Bladder microvascular endothelial cell (primary cell): ENCODE measurements at places on chromosomes 4 and X. TPM values are rescaled to one million over a fixed set of nuclear protein-coding genes. Genes with fewer than 3 reads are reported as not detected.

P2RY10 gene
- not detected in 2 replicates for total RNA-seq

CCNI gene
- 62.0 and 161 TPM in 2 replicates for total RNA-seq

ARAP2 gene
- total RNA-seq: 1.1 and 1.2 TPM in 2 replicates

AVPR2 gene
- 1.4 and 1.9 TPM in 2 replicates for total RNA-seq

SFRP2 gene
- total RNA-seq: under 0.01 TPM in 1 of 2 replicates, not detected in the other

CT55 gene
- not detected in 2 replicates for total RNA-seq

CENPI gene
- 15.7 and 17.3 TPM in 2 replicates for total RNA-seq

PPBP gene
- total RNA-seq: not detected in 2 replicates
